Kidney epithelial cell (primary cell): ENCODE measurements at places on chromosomes 4 and X.

DNA sequence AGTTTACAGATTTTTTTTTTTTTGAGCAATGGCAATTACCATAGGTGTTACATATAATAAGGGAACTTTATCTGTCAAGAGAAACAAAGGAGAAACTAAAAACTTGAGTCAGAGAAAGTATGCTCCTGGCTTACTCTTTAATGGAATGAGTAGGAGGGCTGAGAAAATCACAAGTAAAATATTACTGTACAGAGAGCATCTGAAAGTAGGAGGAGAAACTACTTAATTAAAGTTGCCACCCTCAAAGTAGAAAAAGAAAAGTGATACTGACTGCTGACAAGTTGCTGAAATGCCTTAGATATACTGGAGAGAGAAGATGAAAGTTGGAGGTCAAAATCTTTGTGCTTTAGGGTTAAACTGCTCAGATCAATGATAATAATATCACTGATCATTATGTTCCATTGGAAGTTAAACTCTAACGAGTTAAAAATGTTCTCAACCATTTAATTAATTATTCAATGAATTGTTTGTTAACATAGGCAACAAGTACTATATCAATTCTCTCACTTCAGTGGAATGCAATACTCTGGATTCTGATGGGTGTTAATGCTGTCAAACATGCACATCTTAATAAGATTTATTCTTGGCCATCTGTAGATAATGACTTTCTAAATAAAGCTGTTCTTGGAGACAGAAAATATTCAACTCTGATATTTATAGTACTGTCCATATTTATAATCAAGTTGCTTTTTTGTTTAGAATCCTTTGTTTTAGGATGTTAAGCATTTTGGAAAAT, 61.2 kb upstream of the CAMK2D start:
- no peak for DNase-seq

- no peak for DNase-seq
Observed at GRCh38 chr4:84855774-84856173, 110.7 kb downstream of the WDFY3 start.

- DNase-seq = no peak
Observed at GRCh38 chr4:165433529-165433928, 54.7 kb downstream of the CPE start.

- DNase-seq = no peak
Observed at GRCh38 chrX:154607370-154607769, 11.7 kb downstream of the CTAG1B start.
